AG08396 (cell line): ENCODE measurements at places on chromosomes 4 and X.

- no peak for DNase-seq
Measured at GRCh38 chrX:7068939-7069367, 78.6 kb upstream of the STS start.

GRCh38 chrX:13934731-13935130 is 95.0 kb downstream of the GEMIN8 start:
- no peak for DNase-seq

DNA sequence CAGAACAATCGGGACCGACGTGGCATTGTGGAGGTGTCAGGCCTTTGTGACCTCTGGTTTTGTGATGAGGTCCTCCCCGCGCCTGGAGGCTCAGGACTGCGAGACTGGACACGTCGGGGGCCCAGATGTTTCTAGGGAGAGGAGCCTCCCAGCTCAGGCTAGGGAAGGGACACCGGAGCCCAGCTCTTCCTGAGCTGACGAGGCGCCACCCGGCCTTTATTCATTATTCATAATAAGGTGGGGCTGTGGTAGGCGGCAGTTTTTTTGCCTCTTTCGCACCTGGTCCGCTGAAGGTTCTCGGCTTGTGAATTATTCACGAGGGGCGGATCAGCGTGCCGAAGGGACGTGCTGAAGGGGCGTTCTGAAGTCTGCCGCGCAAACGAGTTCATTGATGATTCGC is 2.3 kb upstream of the UBA1 start:
- no peak for DNase-seq

GRCh38 chrX:41481264-41482109 is 34.3 kb downstream of the NYX start:
- DNase-seq, result no peak

DNA sequence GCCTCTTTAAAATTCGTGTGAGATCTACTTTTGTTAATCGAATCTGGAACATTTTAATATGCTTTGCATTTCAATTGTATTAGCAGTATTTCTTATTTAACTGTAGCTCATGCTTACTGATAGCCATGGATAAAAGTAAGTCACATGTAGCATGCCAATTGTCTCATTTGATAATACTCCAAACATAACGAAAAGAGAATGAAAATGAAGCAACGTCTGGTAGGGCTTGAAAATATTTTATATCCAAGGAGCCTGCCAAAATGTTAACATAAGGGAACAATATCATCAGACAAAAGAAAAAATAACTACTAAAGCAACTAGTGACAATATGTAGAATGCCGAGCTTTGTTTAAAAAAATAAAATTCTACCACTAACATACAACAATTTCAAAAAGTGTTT is 94.1 kb upstream of the MID1 start:
- DNase-seq, result no peak

GRCh38 chr4:87117732-87118075 is 102.7 kb downstream of the KLHL8 start:
- no peak for DNase-seq

DNA sequence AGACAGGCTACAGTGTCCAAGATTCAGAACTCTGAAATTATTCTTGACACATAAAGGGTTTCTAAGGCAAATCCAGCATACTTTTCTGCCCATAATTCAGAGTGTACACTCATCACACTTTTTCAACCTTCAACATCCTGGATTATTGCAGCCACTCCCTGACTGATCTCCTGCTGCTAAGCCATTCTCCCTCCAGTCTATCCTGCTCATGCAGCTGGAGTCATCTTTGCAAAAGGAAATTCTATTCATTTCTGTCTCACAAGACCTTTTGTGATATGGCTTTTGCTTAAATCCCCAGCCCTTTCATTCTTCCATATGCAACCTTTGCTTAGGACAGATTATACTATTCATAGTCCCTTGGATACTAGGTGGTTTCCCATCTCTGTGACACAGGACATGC is 236.1 kb upstream of the LDB2 start:
- DNase-seq, result no peak

GRCh38 chr4:178264001-178264400 is 821.8 kb upstream of the AGA start:
- no peak for DNase-seq

DNA sequence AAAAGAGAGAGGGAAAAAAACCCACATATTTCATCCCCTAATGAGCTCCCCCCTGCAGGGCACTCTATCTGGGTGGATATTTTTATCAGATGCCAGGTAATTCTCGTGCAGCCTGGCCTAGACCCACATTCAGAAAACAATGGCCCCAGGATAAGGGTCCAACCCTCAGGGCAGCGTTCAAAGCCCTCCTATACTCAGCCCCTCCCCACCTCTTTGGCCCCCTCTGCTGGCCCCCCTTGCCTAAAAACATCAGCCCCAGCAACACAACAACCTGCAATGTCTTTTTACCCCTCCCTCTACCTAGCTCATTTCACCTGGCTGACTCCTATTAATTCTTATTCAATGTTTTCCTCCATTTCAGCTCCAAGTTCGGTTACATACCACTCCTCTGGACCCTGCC is 145.4 kb upstream of the MED14 start:
- no peak for DNase-seq

- no peak for DNase-seq
Measured at GRCh38 chr4:88216395-88216794, 58.0 kb upstream of the ABCG2 start.

- DNase-seq, result no peak
Measured at GRCh38 chr4:124913237-124913636, 200.7 kb upstream of the ANKRD50 start.

DNA sequence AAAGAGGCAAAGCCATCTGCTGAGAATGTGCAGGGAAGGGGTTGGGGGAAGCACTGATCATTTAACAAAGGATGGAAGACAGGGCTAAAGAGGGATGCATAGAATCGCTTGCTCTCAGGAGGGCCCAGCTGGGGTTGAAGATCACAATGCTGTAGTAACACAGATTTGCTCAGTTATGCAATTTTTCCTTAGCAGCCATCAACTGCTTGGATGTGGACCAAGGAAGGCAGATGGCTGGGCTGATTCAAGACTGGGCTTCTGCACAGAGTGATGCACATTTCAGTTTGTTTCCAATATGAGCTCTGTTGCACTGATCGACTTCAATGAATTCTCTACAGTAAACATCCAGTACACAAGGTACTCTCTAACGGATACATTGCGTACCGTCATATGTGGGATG is 127.8 kb upstream of the TBL1X start:
- peak; percentile 48 for DNase-seq

- peak; percentile 81 for DNase-seq
Measured at GRCh38 chr4:77579406-77580076, 26.1 kb upstream of the CXCL13 start.

GRCh38 chr4:912548-913279 is 19.4 kb downstream of the GAK start:
- no peak for DNase-seq

GRCh38 chrX:95629737-95630136 is 1054.9 kb upstream of the DIAPH2 start:
- DNase-seq, result no peak

DNA sequence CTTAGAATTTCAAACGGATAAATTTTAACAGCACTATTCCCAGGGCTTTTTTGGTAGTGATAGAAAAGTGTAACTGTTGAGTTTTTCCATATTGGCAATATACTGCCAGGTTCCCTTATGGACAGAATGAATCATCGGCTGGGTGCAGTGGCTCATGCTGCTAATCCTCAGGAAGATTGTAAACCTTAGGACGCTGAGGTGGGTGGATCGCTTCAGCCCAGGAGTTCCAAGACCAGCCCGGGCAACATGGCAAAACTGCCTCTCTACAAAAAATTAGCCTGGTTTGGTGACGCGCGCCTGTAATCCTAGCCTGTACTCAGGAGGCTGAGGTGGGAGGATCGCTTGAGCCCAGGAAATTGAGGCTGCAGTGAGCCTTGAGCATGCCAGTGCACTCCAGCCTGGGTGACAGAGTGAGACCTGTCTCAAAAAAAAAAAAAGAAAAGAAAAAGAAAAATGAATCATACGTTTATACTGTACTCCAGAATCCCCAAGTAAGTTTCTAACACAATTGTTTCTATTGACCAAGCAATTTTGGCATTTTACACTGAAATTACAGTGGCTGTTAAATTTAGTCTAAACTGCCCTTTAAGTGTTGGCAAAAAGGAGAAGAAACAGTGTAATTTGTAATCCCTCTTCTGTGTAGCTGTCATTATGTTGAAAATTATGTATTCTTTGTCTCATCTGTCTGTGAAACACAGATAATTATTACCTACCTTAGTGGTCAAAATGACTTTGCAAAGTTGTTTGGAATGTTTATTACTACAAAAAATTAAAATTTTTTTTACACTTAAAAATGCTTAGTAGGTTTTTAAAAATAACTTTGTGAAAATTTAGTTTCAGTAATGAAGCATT is 1.8 kb downstream of the SLC30A9 start:
- no peak for DNase-seq

DNA sequence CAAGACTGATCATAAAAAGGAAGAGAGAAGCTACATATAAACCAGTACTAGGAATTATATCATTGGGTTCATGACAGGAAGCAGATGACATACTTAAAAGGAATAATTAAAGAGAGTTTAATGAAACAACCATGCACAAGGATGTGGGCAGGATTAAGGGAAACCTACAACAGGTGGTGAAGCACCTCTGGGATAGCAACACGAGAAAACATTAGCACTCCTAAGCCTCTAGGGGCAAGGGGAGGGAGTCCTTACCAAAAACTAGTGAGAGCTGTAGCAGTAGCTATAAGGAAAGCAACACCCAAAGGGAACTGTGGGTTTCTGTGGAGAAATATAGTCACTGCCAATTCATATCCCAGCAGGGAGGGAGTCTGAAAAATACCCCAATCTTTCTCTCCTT is 7.2 kb upstream of the THOC2 start:
- DNase-seq, result no peak

DNA sequence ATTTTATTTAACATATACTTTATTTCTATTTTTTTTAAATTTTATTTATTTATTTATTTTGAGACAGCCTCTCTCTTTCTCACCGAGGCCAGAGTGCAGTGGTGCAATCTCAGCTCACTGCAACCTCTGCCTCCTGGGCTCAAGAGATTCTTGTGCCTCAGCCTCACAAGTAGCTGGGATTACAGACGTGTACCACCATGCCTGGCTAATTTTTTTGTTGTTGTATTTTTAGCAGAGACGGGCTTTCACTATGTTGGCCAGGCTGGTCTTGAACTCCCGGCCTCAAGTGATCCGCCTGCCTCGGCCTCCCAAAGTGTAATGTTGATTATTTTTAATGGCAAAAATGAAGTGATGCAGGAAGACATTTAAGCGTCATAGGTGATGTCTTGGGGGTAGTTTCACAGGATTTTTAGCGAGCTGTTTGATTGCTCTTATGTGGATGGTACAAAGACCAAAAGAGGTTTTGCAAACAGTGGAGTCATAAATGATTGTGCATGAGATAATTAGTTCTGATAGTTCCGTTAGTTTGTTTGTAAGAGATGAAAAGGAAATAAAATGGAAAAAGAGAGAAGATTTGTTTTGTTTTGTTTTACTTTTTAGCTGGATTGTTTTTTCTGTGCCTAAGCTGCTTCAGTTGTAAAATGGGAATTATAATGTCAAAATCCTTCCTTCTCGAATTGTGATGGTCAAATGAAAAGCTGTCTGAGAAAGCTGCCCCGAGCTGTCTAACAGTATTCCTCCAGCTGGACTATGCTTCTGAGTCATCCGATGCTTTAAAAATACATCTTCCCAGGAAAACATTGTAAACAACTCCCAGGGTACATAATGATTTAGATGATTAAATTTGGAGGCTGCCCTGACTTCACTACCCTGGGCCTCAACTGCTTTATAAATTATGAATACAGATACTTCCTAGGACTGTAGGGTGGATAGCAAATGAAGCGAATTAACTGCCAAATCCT is 14.7 kb downstream of the RHOH start:
- DNase-seq, result no peak

GRCh38 chr4:142416121-142416520 is 430.0 kb downstream of the INPP4B start:
- DNase-seq, result no peak

DNA sequence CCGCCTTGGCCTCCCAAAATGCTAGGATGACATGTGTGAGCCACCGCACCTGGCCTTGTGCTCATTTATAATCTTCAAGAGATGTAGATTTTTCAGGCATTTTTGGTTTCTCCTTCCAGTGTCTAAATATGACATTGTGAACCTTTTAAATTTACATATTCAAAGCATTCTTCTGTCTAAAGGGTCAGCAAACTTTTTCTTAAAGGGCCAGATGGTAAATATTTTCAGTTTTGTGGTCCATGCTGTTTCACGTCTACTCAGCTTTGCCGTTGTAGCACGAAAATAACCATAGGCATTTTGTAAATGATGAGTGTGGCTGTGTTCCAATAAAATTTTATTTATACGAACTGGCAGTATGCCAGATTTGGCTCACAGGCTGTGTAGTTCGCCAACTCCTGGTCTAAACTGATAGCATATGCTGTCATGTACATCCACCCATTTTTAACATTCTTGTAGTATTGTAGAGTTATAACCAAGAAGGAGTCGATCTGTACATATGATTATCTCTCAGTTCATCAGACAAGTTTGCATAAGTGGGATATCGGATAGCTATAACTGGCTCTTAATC is 12.7 kb upstream of the GCNA start:
- DNase-seq, result no peak

- DNase-seq, result no peak
Measured at GRCh38 chrX:7389576-7389975, 241.6 kb upstream of the PUDP start.

DNA sequence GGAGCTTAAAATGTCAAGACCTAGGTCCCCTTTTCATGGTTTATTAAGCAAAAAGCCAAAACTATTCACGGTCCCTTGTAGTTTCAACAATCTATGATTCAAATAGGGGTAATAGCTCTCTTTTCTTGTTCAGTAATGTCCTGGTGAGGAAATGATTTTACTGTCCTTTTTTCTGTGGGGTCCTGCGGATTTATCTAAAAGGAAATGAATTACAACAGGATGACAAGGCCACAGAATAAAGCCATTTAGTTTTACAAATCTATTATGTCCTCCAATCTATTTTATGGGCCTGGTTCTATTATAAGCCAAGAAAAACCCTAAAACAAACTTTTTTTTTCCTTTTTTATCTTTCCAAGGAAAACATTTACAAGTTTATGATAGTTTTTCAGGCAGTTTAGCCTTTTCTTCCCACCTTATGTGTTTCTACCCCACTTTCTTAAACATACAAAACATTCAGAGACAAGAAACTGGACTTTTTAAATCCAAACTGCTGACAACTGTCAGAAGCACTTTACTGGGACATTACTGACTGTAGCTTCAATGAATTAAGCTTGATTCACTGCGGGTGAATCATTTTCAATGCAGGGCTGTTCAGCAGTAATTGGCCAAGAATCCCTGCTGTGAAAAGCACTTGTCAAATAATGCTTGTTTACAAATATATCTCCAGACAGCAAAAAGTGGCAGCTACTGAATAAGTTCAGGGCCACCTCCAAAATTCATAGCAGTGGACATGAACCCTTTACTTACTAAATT is 4.3 kb downstream of the EPHA5 start:
- peak; percentile 7 for DNase-seq

- peak; percentile 27 for DNase-seq
Measured at GRCh38 chrX:16559206-16559619, 90.7 kb upstream of the S100G start.

DNA sequence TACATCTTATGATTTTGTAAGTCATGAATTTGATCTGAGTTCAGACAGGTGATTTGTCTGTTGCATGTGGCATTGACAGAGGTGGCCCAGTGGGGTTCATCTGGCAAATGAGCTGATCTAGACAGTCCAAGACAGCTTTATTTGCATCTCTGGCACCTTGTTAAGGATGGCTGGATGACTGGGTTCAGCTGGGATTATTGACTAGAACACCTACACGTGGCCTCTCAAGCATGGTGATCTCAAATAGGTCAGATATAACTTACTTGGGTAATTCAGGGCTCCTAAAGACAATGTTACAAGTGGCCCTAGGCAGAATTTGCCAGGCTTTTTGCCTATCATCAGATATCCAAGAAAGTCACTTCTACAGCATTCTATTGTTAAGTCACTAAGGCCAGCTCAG is 48.0 kb downstream of the APOOL start:
- DNase-seq, result no peak
